ENCODE measurements at places on chromosomes 12 and 14. TPM values are rescaled to one million over a fixed set of nuclear protein-coding genes. Genes with fewer than 3 reads are reported as not detected.

Gene FAM90A1
- total RNA-seq, result 0.15 TPM

Gene AGAP2
- 0.15 TPM for total RNA-seq

Gene AKAP6
- total RNA-seq, result under 0.01 TPM

Gene PDZRN4
- total RNA-seq, result not detected

Gene RNASE4
- total RNA-seq, result 4.1 TPM

Gene HNF1A
- total RNA-seq, result not detected

Gene PMCH
- 0.61 TPM for total RNA-seq

Gene HOXC12
- total RNA-seq, result not detected

Gene PLEKHG7
- total RNA-seq, result not detected

Gene VRTN
- not detected for total RNA-seq

Gene LHX5
- total RNA-seq, result not detected

Gene GLS2
- not detected for total RNA-seq

Gene EML5
- 0.15 TPM for total RNA-seq

Gene KRT6C
- not detected for total RNA-seq

Gene RD3L
- total RNA-seq, result not detected

Gene SLC2A14
- total RNA-seq, result not detected

Gene PLEKHH1
- total RNA-seq, result under 0.01 TPM
